ENCODE measurements at places on chromosomes 2 and 18. TPM values are rescaled to one million over a fixed set of nuclear protein-coding genes. Genes with fewer than 3 reads are reported as not detected.

- H3K36me3 ChIP-seq, result no peaks in the 10 kb centered on the region
- H3K27me3 ChIP-seq, result no peaks in the 10 kb centered on the region
- H3K27ac ChIP-seq, result no peak overlapping the region
- no peaks in the 10 kb centered on the region for H3K4me1 ChIP-seq
- DNase-seq, result no peak
Measured at GRCh38 chr2:2826621-2827020, 495.5 kb upstream of the MYT1L start.

- H3K27ac ChIP-seq, result peak overlapping the region; percentile 38
- no peaks in the 10 kb centered on the region for H3K27me3 ChIP-seq
- H3K4me1 ChIP-seq, result peaks cover 91% of the 10 kb centered on the region
- H3K4me3 ChIP-seq, result peak overlapping the region; percentile 22
- H3K36me3 ChIP-seq, result no peaks in the 10 kb centered on the region
- DNase-seq, result no peak
Measured at GRCh38 chr2:223936862-223937326, 8.2 kb downstream of the WDFY1 start.

The KIF1A gene
- not detected for total RNA-seq

The PROM2 gene
- 3.5 TPM for total RNA-seq

DNA sequence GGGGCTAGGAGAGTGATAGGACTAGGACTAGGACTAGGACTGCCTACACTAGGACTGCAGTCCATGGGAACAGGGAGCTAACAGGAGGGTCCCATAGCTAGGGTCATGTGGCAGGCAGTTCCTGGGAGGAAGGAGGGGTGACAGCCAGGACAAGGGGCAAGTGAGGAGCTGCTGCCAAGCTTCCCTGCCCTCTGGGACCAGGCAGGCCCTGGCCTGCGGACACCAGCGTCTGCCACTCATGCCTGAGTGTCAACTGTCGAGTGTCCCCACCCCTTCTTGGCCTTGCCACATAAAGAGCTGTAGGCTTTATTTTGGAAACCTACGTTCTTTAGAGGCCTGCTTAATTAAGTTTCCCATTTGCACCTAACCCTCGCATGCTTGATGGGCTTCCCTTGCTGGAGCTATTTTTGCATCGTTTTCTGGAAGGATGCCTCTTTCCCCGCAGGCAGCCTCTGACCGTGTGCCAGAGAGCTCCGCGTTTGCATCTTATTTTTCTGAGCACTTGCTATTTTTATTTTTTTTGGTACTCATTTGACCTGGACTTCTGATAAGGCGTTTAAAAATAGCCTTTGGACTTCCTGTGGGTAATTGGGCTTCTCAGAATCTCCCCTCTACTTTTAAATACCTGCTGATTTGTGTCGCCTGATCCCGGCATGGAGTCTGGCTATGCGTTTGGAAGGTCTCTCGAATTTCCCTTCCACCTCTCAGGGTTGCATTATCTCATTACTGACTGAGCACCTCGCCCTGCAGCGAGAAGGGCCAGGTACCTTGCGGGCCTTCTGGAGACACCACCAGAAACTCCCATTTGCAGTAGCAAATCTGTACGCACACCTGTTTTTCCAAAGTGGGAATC is 66.4 kb downstream of the SH3RF3 start:
- peak overlapping the region; percentile 84 for H3K27ac ChIP-seq
- peak overlapping the region; percentile 11 for H3K4me3 ChIP-seq
- peaks cover 87% of the 10 kb centered on the region for H3K4me1 ChIP-seq
- no peak for DNase-seq
- no peaks in the 10 kb centered on the region for H3K27me3 ChIP-seq

GRCh38 chr2:102061962-102062795 is 70.4 kb downstream of the IL1R2 start:
- no peak for DNase-seq
- no peaks in the 10 kb centered on the region for H3K36me3 ChIP-seq
- no peaks in the 10 kb centered on the region for H3K27me3 ChIP-seq
- peaks cover 53% of the 10 kb centered on the region for H3K4me1 ChIP-seq

GRCh38 chr2:197219636-197220035 is 90.9 kb downstream of the ANKRD44 start:
- no peaks in the 10 kb centered on the region for H3K36me3 ChIP-seq
- no peaks in the 10 kb centered on the region for H3K27me3 ChIP-seq
- H3K27ac ChIP-seq, result no peak overlapping the region
- peaks cover 28% of the 10 kb centered on the region for H3K4me1 ChIP-seq

DNA sequence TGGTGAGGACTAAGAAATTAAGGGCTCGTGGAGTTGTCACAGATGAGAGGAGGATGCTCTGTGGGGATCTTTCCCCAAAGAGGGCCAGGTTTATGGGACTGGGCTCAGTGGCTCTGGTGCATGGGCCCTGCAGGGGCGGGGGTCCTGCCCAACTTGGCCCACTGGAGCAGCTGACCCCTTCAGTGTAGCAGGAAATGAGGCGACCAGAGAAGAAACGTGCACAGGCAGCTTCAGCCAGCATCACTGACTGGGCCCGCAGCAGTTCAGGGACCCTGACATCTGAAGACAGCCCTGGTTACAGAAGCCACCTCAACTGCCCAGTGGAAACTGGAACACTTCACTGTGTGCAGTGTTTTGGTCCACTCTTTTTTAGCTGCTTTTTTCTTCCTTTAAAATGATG is 72.8 kb downstream of the EMILIN2 start:
- H3K36me3 ChIP-seq, result peaks cover 24% of the 10 kb centered on the region
- H3K4me3 ChIP-seq, result no peak overlapping the region
- H3K4me1 ChIP-seq, result peaks cover 21% of the 10 kb centered on the region
- H3K27ac ChIP-seq, result no peak overlapping the region
- no peaks in the 10 kb centered on the region for H3K27me3 ChIP-seq

The TCF7L1 gene
- 8.8 TPM for total RNA-seq
